ENCODE measurements at places on chromosomes 6 and 20. TPM values are rescaled to one million over a fixed set of nuclear protein-coding genes. Genes with fewer than 3 reads are reported as not detected.

Gene TOX2
- 1.2 TPM for total RNA-seq

Gene PPP1R16B
- total RNA-seq = 2.3 TPM

Gene RARS2
- 24.0 TPM for total RNA-seq

Gene ADGRF1
- 32.8 TPM for total RNA-seq

Gene OLIG3
- total RNA-seq = not detected
